ENCODE measurements at places on chromosomes 7 and 10. TPM values are rescaled to one million over a fixed set of nuclear protein-coding genes. Genes with fewer than 3 reads are reported as not detected.

- DNase-seq: no peak
Observed at GRCh38 chr7:111987886-111988285, 218.3 kb downstream of the DOCK4 start.

GRCh38 chr7:107048783-107049418, 4.4 kb downstream of the PRKAR2B start:
- no peak for DNase-seq

CHST3 gene
- total RNA-seq: 3.3 TPM

DUSP5 gene
- 2.0 TPM for total RNA-seq

Data from frontal cortex (tissue), 4 donors.